Bronchial epithelial cell (primary cell): ENCODE measurements at places on chromosomes 5 and 9. TPM values are rescaled to one million over a fixed set of nuclear protein-coding genes. Genes with fewer than 3 reads are reported as not detected.

Gene MLANA
- total RNA-seq = not detected in 2 replicates

Gene ISL1
- total RNA-seq = 1.8 and 6.1 TPM in 2 replicates

Gene LRRC14B
- total RNA-seq = not detected in 2 replicates

Gene SPATA31A3
- total RNA-seq = not detected in 2 replicates

Gene HSPA5
- total RNA-seq = 520 and 945 TPM in 2 replicates

Gene DNM1
- 0.53 and 0.77 TPM in 2 replicates for total RNA-seq

Gene MLLT3
- total RNA-seq = 15.8 and 30.1 TPM in 2 replicates

Gene WNT8A
- total RNA-seq = not detected in 2 replicates

Gene ADCY2
- total RNA-seq = under 0.01 TPM in 1 of 2 replicates, not detected in the other

Gene SREK1IP1
- total RNA-seq = 21.9 and 26.5 TPM in 2 replicates

Gene CCDC107
- 11.4 and 13.7 TPM in 2 replicates for total RNA-seq

Gene CCL28
- 1.0 and 1.6 TPM in 2 replicates for total RNA-seq

Gene GABRA6
- not detected in 2 replicates for total RNA-seq

Gene FOXI1
- not detected in 2 replicates for total RNA-seq

Gene MEF2C
- under 0.01 and 0.26 TPM in 2 replicates for total RNA-seq
